ENCODE measurements at places on chromosomes 16 and 17.
A peak's percentile ranks its signal among the peaks of the same experiment; 100 is the strongest.

DNA sequence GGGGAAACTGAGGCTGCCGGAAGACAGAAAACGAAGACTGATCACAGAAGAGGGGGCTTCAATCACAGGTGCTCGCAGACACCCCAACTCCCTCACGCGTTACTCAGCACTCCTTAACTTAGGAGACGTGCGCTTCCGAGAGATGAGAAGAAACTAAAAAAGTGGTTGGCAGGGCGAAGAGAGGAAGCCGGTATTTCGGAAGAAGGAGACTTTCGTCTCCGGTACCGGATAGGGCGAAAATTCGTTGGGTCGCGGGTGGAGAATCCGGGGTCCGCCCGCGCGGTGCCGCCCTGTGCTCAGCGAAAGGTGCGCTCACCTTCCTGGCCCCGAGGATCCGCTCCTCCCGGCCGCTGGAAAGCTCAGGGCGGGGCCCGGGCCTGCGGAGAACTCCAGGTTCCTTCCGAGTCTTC lies 917 bp upstream of the TBX2 start:
- DNase-seq = no peak

DNA sequence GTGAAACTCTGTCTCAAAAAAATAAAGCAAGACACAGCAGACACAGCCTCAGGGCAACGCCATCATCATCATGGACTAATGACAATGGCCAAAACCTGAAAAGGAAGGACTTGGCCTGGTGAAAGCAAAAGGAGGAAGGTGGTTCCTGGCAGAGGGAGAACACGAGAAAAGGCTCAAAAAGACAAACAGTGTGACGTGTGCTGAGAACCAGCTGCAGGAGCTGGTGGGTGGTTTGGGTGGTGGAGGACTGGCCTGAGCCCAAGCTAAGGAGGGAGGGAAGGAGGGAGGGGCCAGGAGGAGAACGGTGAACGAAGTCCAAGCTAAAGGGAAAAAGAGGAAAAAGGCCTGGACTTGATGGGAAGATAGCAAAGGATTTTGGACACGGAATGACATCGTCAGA lies 85.1 kb downstream of the SLC39A11 start:
- no peak for DNase-seq

DNA sequence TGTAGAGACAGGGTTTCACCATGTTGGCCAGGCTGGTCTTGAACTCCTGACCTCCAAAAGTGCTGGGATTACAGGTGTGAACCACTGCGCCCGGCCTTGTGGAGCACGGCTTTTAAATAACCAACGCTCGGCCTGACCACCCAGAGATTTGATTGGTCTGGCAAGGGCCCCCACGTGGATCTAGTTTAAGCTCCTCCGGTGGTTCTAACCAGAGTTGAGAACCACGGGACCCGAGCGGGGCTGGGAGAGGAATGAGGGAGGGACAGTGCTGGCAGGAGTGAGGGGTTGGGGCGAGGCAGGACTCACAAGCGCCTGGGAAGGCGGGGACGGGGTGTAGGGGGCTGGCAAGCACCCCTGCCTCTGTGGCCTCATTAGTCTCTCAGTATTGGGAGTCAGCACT lies 3.0 kb downstream of the NLRC3 start:
- DNase-seq = no peak

DNA sequence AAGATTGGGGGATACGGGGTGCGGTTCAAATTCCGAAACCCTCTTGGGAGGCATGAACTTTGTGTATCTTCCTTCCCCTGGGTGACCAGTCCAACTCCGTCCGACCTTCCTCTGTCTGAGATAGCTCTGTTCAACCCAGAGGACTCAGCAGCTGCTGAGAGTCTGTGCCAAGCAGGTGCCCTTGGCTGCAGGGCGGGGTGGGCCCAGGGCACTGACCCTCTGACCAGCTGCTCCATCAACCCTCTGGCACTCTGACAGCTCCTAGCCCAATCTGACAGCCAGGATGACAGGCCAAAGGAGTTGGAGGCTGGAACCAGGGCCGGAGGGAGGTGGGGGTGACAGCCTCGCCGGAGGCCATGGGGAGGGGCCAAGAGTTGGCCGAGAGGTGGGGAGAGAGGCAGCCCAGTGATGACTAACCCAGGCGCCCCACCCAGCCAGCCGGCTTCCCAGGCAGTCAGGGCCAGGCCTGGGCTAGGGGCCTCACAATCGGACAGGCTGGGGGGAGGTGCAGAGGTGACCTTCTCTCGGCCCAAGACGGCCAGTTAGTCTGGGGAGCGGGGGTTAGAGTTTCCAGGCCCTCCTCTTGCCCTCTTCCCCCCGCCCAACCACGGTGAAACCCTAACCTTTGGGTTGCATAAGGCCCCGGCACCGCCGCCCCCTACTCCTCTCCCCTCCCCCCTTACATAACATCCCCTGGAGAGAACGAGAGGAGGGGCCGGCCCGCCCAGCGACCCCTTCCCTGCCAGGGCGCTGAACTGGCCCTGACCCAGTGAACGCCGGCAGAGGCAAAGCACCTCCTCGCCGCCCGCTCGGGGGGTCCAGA lies 5.0 kb upstream of the TLCD2 start:
- DNase-seq = peak; percentile 31

DNA sequence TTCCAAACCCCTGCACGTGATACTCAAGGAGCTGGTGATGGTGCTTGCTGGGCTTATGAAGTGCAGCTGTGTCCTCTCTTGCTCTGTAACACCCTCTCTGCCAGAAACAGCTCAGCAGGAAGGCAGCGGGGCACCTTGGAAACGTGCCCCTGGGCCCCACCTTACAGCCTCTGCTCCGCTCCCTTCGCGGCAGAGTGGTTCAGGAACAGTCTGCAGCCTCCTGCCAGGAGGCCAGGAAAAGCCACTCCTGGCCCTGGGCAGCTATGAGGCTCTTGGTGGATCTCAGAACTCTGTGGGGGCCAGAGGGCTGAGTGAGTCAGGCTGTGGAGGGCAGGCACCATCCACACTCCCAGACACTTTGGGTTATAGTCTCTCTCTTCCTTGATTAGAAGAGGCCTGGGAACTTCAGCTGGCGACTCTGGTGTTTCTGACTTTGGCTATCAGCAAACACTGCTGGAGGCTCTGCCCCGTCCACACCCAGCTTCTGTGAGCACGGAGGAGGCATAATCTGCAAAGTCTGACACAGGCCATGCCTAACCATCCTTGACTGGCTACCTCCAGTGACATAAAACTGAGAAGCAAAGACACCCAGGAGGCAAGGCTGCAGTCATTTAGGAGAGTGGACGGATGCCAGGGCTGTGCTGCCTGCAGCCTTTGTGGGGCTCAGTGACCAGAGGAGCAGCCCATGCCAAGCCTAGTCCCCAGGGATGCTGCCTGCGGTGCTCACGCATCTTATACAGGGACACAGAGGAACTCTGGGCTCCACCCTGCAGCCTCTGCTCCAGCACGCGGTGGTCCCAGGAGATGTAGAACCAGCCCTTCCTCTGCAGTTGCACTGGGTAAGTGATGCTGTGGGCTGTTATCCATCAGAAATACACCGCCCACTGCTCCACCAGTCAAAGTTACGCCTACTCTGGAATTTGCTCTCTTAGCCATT lies 65.3 kb downstream of the METRNL start:
- no peak for DNase-seq

GRCh38 chr16:49839017-49839825 lies 16.7 kb downstream of the ZNF423 start:
- DNase-seq = no peak

GRCh38 chr16:27109666-27110523 lies 43.2 kb downstream of the C16orf82 start:
- DNase-seq = peak; percentile 63

DNA sequence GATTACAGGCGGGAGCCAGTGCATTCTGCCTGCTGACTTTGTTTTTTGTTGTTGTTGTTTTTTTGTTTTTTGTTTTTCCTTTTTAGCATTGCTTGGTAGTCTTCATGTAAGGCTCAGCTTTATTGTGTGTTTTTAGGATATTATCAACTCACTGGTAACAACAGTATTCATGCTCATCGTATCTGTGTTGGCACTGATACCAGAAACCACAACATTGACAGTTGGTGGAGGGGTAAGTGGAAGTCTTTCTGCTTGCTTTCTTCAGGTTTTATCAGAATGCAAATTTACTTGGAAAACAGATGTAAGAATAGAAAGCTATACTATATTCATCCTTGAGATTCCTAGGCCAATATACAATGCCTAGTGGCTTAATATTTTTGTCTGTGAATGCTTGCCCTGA lies 3.3 kb upstream of the CMTM1 start:
- no peak for DNase-seq

- DNase-seq = no peak
Measured at GRCh38 chr17:79317916-79318315, 243.3 kb downstream of the ENGASE start.

DNA sequence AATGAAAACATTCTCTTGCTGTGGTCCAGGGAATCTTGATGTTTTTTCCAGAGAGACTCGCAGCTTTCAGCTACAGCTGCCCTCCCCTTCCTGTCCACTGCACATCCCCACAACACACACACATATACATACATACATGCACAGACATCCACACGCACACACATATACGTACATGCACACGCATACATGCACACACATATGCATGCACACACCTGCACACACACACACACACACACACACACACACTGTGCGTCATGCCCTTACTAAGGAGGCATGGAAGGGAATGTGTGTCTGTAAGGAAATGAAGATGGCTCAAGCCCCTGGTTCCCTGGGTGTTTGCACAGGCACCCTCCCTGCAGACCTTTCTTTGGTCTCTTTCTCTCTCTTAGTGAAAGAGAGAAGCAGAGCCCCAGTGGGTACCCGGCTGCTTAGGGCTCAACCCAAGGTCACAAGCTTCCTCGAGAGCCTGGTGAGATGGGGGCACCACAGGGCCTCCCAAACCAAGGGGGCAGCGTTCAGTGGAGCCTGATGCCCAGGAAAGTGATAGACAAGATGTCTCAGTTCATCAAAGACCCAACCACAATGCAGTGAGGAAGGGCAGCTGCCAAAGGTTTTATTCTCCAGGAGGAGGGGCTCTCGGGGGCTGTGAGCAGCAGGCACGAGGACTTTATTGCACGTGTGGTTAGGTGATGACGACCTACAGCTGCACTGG lies 33.3 kb downstream of the TNFRSF13B start:
- DNase-seq = no peak

DNA sequence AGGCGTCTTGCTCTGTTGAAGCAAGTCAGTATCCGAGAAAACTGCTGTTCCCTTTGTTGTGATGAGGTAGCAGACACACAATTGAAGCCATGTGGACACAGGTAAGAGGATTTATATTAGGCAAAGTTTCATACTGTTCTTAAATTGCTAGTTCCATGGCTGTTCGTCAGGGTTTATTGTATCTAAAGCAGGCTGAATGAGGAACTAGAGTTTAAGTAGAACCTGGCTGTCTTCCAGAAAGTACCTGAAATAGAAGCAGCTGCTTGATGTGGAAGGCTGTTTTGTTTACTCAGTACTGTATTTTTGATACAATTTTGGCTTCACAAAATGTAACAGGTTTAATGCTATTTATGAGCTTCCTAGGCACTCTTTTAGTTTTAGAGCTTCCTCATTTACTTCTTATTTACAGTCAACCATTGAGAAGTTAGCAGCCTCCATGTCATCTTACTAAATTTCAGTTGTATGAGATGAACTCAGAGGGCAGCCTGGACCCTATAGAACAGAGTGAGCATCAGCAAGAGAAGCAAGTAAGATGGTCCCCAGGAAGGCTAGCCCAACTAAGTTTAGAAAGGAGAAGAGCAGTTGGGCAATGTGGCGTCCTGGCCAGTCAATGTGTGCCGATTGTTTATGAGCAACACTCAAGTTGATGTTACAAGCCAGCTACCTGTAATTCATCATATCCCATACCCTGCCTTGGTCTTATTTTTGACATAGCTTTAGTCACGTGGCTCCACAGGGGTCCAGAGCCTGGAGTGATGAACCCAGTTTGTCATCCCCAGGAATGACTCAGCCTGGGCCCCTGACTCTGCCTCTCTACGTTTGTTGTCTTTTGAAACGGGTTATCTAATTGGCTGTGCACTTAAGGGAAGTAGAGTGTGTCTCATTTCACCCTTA lies 9.7 kb upstream of the ARL2BP start:
- no peak for DNase-seq

DNA sequence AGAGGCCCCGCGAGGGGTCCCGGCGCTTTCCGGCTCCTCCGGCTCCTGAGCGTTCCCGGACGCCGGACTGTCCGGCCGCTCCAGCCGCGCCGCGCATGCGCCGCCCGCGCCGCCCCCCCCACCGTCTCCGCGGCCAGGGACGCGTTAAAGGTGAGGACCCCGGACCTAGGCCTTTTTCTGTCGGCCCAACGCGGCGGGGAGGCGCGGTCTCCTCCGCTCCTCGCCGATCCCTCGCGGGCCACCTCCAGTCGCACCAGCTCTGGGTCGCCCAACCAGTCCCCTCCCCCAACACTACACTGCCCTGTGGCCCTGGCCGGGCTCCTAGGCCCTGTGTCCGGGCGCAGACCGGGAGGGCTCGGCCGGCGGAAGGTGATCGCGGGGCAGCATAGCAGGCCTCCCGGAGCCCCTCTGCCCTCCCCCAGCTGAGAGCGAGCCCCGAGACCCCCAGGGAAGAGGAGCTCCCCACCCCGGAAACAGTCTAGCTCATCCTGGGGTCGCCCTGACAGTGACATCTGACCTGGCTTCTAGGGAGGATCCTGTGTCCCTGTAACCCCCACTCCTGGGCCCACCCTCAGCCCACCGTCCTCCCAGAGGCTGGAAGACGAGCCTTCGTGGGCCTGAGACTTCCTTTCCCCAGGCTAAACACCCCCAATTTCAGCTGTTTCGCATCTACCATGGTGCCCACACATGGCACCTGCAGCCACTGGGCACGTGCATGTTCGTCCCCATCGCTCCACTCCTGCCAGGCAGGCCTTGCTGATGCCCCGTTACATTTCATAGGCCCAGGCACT lies 14.7 kb upstream of the BCAR1 start:
- DNase-seq = no peak

- DNase-seq = no peak
Measured at GRCh38 chr16:15507301-15507958, 73.0 kb downstream of the BMERB1 start.

DNA sequence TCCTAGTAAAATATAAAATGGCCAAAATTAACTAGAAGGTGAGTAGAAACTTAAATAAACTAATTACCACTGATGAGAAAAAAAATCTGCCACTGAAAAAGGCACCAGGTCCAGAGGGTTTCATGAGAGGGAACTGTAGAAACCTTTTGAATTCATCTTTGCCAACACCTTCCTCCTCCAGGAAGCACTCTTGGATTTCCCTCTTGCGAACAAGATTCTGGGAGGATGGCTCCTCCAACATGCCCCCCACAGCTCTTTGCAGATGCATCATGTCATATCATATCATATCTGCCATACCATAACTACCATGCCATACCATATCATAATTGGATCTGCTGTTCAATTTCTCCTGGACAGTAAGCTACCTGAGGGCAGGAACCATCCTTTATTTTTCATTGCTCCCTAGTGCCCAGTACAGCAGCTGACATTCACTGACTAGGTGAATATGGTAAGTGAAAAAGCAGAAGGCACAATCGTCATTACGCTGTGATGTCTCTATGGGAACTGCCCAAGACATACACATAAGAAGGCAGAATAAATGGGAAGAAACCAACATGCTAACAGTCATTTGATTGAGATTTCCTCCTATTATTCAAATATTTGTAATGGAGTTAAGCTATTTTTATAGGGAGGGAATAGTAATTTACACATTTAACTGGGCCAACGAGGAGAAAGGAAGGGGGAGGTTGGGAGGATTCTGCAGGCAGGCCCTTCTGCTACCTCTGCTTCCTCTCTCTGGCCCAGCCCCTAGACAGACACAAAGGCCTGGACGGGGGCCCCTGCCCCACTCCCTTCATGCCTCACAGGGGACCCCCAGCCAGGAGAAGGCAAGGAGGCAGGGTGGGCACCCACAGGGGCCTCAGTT lies 110.1 kb upstream of the SMURF2 start:
- DNase-seq = no peak

- no peak for DNase-seq
Measured at GRCh38 chr16:520847-521246, 6.7 kb upstream of the CAPN15 start.

- peak; percentile 26 for DNase-seq
Measured at GRCh38 chr16:85735225-85735635, 15.7 kb downstream of the C16orf74 start.

- no peak for DNase-seq
Measured at GRCh38 chr17:21036361-21036881, 6.4 kb downstream of the USP22 start.
